Non-pigmented ciliary epithelial cell (primary cell): ENCODE measurements at places on chromosomes 1 and 21.

GRCh38 chr21:45405819-45406762 lies 1.1 kb downstream of the COL18A1 start:
- no peak for DNase-seq

GRCh38 chr1:119639109-119639508 lies 9.0 kb downstream of the ZNF697 start:
- no peak for DNase-seq

DNA sequence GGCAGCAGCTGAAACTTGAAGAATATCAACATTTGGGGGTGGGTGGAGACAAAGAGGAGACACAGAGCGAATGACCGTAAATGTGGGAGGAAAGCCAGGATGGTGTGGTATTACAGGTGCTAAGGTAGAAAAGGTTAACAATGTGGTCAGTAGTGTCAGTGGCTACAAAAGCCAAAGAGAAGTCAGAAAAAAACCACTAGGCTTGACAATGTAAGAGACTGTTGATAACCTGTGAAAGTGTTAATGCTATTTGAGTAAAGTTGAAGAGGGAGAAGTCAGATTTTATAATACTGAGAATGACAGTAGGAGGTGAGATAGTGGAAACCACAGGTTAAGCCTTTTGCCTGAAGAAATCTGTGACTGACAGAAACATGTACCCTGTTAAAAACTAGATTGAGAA lies 120.8 kb downstream of the CLEC20A start:
- no peak for DNase-seq

DNA sequence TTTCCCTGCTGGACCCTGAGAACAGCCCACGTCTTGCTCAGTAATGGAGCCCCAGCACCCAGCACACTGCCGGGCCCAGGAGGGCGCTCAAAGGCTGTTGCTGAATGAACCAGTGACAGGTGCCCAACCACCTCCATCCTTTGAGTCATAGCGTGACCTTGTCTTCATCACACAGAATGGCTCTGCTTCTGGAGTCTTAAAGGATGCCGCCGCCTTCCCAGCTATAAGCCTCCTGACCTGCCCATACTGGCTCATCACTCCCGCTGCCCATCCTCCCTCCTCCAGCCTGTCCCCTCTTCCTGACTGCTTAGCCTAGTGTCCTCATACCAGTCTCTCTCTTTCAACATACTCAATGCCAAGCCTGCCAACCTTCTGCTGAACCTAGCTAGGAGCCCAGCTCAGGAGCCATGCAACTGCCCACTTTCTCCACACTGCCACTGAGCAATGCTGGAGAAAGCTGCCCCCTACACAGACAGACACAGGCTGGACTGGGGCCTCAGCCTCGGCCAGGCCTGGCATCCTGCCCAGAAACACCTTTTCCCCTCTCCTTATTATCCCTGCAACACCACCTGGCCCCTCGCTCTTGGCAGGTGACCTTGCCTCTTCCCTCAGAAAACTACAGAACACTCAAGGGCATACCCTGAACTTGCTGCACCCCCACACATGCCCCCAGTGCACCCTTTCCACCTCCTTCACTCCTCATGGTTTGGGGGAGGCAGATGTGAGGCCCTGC lies 14.1 kb downstream of the TTC39A start:
- no peak for DNase-seq

DNA sequence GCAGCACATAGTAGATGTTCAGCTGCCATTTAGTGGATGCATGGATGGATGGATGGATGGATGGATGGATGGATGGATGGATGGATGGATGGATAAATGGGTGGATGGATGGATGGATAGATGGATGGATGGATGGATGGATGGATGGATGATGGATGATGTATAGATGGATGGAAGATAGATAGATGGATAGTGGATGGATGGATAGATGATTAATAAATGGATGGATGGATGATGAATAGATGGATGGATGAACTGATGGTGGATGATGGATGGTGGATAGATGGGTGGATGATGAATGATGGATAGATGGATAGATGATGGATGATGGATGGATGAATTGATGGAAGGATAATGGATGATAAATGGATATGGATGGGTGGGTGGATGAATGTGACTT lies 20.6 kb downstream of the MATN1 start:
- no peak for DNase-seq

- DNase-seq: no peak
Measured at GRCh38 chr21:31873696-31874599, 1.1 kb downstream of the HUNK start.

- DNase-seq: no peak
Measured at GRCh38 chr1:173052681-173053196, 2.0 kb upstream of the TNFSF18 start.

DNA sequence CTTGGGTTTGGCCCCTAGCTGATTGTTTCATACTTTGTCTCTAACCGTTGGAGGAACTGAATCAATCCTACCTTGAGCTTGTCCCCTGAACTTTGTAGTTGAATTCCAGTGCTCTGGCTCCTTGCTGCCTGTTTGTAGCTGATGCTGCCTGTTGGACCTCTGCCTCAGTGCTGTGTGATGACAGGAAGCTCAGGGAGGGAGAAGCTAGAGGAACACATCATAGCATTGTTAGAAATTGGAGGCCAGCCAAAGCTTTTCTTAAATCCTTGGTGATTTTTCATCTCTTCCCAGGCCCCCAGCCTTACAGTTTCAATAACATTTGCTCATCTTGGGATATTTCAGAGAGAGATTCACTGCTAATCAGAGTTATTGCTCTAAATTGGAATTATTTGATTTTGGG lies 34.0 kb downstream of the MACF1 start:
- peak; percentile 72 for DNase-seq

- DNase-seq: no peak
Measured at GRCh38 chr1:17338706-17339493, 30.9 kb downstream of the PADI4 start.

- DNase-seq: no peak
Measured at GRCh38 chr1:154418923-154419619, 13.9 kb downstream of the IL6R start.

GRCh38 chr1:156801409-156802121 lies 15.1 kb downstream of the SH2D2A start:
- no peak for DNase-seq

GRCh38 chr21:42302076-42302650 lies 13.0 kb downstream of the TFF3 start:
- DNase-seq: no peak

DNA sequence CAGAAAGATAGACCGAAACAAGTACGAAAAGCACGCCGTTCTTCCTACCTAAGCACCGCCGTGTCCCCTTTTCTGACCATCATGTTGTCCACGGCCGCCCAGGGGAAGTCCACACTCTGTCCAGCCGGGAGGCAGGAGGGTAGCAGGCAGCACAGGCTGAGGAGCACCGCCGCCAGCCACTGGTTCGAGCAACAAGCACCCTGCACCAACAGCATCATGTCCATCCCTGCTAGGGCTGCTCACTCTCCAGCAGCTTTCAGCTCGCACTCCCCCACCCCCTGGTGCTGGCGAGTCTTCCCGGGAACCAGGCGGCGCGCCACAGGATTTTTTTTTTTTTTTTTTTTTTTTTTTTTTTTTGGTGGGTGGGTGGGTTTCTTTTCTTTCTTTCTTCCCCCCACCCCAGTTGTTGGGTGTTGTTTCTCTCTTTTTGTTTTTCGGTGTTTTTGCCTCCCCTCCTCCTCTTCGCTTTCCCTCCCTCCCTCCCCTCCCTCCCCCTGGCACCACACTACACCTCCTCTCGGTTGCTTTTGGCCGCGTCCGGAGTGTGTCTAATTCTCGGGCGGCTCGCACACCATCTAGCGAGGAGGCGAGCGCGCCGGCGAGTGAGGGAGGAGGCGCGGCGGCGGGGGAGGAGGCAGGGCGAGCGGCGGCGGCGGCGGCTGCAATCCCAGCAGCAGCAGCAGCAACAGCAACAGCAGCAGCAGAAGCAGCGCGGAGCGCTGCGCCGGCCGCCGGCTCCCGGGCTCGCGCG lies at the start of gene NEGR1:
Gene NEGR1 (minus strand): TSS at position 269 of the 751 bp plus-strand sequence.
- peak; percentile 45 for DNase-seq

GRCh38 chr21:44800103-44800502 lies 1.5 kb downstream of the UBE2G2 start:
- DNase-seq: no peak

- DNase-seq: no peak
Measured at GRCh38 chr1:87513966-87514660, 185.4 kb downstream of the LMO4 start.

GRCh38 chr1:94110946-94111740 lies 9.8 kb downstream of the ABCA4 start:
- DNase-seq: no peak

GRCh38 chr1:30879940-30880677 lies 28.4 kb downstream of the SDC3 start:
- DNase-seq: no peak

DNA sequence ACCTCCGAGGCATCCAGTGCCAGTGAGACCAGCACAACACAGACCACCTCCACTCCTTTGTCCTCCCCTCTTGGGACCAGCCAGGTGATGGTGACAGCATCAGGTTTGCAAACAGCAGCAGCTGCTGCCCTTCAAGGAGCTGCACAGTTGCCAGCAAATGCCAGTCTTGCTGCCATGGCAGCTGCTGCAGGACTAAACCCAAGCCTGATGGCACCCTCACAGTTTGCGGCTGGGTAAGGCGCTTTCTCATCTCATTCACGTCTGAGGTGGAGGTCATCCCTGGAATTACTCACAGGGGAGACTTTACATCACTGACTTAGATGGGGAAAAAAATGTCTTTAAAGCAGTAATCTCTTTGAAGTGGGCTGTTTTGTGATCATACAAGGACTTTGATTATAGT lies 106.3 kb downstream of the CD247 start:
- DNase-seq: no peak

- DNase-seq: no peak
Measured at GRCh38 chr1:84769636-84770035, 79.4 kb upstream of the SSX2IP start.

GRCh38 chr1:59484096-59484495 lies 187.2 kb downstream of the FGGY start:
- peak; percentile 64 for DNase-seq

DNA sequence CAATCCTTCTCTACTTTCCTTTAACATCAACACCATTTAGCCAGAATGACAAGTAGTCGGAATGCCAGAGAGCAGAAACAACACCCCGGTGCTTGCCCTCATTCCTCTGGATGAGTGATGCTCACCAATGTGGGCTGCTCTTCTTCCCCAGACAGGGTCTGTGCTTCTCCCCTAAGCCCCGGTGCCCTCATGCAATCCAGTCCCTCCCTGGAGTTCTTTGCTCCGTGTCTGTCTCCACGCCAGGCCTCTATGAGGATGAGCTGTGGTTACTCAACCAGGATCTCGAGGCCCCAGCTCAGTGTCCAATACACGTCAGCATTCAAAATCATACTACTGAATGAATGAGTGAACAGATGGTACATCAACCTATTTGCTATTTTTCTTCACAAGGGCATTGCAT lies 29.7 kb upstream of the PDE9A start:
- DNase-seq: no peak

GRCh38 chr1:187294421-187295201 lies 465.9 kb downstream of the PLA2G4A start:
- DNase-seq: no peak

DNA sequence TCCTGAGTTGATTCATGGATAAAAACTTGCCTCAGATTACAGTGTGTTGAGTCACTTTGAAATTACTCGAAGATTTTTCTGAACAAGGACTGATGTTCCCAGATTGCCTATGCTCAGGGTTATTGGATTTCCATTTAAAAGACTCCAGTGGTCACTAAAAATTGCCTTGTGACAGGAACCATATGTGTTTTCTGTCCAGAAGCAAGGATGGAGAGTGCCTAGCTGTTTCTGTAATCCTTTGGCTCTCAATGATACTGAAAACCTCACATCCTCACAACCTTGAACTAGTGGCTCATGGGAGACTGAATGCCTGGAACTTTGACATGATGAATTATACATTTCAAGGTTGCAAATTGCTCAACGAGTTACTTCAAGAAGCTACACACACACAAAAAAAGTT lies 1271.8 kb downstream of the BRINP3 start:
- DNase-seq: no peak
